ENCODE measurements at places on chromosomes 2 and 18.

DNA sequence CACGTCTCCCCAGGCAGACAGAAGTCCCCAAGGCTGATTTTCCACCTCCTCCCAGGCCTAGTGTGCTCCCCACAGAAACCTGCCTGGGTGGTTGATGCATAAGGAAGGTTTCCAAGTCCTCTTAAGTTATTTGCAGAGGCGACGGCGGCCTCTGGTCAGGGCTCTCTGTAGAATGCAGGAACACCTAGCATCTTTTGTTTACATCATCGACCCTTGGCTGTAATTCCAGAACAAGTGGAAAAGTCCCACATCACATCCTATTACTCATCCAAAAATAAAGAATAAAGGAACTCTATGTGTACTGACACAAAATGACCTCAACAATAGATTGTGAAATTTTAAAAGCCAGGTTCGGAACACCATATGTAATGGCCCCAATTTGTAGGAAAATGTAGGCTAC lies 211.1 kb downstream of the ALPK2 start:
- DNase-seq, result no peak

DNA sequence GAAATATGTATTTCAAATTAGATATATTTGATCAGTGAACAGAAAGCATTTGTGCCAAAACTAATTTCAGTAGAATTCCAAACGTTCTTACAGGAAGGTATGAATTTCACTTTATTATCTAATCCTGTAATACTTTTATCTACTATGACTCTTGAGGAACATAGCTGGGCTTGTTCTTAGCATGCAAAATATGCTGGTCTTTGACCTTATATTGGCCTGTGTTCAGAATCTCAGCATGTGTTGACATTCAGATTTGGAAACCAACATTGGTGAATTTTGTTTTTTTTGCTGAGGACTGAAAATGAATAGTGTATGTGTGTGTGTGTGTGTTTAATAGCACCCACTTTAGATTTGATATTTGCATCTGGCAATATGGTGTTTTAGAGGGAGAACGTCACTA lies 112.2 kb downstream of the MEIS1 start:
- no peak for DNase-seq

GRCh38 chr18:74172697-74173433 lies 24.5 kb downstream of the TIMM21 start:
- no peak for DNase-seq

DNA sequence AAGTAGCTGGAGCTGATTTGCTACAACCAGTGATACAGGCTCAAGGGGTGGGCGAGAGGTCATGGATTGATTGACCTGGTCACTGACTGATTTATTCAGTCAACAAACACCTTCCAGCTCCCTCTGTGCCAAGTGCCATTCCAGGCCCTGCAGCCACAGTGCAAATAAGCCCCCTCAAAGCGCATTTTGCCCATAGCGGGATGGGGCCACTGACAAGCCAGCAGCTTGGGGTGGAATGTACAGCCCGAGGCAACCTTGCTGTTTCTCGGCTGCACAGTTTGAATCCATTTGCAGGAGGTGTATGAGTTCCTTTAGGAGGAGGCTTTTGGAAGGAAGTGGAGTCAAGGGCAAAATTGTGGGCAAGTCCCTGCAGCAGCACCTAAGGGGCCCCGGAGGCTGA lies 235.2 kb downstream of the TPGS2 start:
- no peak for DNase-seq

DNA sequence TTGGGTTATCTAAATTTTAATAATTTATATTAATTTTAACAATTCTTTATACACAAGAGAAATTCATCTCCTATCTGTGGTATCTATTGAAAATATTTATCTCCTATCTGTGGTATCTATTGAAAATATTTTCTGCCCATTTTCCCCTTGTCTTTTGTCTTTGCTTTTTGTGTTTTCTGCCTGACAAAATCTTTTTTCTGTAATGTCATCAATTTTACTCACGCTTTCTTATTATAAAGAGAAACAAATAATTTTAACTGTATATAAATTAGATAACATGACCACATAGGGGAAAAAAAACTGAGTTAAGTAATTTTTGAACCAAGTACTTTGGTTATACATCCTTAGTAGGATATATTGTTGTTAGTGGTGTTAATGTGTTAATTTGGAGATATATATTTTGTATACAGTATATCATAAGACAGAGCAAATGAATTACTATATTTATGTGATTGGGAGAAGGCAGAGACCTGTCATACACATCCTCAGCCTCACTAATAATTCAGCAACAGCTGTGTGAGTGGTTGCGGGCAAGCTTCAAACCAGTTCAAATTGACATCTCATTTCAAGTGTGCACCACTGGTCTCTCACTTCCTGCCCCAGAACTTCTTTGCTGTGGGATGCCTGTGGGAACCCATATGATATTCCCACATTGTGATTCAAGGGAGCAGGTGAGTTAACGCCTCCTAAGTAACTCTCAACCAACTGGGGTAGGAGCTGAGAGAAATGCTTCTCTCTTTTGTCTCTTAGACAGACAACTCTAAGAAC lies 292.4 kb downstream of the SP3 start:
- DNase-seq, result no peak

Measured in Kasumi-1 (cell line).